Uterus (tissue), 4 donors: ENCODE measurements at places on chromosomes 2 and 18. TPM values are rescaled to one million over a fixed set of nuclear protein-coding genes. Genes with fewer than 3 reads are reported as not detected.

GRCh38 chr2:174692256-174692919 lies 71.9 kb downstream of the CHRNA1 start:
- no peak for DNase-seq

DNA sequence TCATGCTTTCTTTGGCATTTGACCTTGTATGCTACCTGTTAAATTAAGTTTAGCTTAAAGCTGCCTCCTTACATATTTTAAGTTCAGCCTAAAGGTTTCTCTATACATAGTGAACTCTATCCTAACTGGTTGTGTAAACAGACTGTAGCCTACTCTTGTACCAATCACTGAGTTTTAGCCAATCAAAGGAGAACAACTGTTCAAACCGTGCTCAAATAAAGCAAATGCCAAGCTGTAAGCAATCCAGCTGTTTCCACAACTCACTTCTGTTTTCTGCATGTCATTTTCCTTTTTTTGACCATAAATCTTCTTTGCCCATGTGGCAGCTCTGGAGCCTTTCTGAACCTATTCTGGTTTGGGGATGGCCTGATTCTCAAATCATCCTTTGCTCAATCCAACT lies 1603.8 kb upstream of the ACVR2A start:
- no peak for DNase-seq

Gene BOK
- 22.9 TPM for total RNA-seq

DNA sequence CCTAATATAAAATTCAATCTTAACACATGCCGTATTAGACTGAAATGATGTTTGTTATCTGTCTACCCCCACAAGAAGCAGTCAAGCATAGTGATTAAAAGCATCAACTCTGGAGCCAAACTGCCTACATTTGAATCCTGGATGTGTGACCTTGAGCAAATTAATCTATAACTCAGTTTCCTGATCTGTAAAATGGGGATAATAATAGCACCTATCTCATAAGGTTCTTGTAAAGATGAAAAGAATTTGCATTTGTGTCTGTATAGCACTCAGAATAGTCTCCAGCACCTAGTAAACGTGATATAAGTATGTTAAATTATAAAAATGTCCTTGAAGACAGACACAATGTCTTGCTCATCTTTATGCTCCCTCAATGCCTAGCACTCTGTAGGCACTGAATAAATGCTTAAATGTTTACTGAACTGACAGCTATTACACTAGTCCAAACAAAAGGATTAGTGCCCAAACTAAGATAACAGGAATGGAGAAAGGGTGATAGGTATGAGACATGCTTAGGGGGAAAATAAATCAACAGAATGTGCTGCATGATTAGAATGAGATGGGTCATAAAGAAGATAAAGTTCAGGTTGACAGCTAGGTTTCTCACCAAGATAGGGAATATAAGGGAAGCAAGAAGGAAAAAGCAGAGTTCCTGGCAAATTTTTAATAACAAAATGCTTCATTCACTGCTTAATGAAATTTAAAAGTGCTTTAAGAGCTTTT lies 180.6 kb downstream of the ATAD2B start:
- DNase-seq, result no peak
